NCI-H748 treated with DMSO at 0.1 percent for 48 hours (cell line): ENCODE measurements at places on chromosomes 3 and 15.
A peak's percentile ranks its signal among the peaks of the same experiment; 100 is the strongest.

GRCh38 chr15:67212684-67213367 is 41.6 kb downstream of the AAGAB start:
- no peak for DNase-seq

DNA sequence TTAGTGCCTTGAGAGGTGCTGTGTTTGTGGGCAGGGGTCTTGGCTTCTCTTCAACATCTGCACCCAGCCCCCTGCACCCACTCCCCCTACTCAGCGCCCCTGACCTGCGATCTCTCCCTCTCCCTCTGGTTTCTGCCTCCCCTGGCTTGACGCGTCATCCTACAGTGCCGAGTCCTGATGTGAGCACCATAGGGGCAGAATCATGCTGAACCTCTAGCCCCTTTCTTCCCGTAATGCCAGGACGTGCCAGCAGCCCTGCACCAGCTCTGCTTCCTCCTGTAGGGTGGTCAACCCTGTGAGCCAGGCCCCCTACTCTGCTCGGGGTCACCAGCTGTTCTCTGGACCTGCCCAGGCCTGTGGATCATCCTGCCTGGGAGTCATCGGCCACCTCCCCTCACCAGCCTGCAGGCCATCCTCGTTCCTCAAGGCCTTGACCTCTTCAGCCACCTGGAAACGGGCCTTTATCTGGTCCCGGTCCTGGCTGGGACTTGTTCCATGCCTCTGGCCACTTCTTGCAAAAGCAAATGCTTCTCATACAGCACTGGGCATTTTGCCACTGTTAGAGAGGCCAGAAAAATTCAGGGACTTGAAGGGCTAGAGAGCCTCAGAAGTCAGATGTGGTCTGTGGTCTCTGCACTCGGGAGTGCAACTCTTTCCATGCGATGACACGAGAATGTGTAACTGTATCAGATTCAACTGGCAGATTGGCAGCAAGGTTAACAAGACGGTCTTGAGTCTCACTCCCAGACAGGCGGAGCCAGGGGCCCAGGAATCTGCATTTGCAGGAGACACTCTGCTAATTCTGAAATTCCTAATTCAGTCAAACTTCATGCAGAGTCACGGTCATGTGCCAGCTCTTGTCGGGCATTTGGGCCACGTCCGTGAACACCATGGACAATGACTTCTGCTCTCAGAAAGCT is 16.7 kb upstream of the KLF15 start:
- DNase-seq = no peak

DNA sequence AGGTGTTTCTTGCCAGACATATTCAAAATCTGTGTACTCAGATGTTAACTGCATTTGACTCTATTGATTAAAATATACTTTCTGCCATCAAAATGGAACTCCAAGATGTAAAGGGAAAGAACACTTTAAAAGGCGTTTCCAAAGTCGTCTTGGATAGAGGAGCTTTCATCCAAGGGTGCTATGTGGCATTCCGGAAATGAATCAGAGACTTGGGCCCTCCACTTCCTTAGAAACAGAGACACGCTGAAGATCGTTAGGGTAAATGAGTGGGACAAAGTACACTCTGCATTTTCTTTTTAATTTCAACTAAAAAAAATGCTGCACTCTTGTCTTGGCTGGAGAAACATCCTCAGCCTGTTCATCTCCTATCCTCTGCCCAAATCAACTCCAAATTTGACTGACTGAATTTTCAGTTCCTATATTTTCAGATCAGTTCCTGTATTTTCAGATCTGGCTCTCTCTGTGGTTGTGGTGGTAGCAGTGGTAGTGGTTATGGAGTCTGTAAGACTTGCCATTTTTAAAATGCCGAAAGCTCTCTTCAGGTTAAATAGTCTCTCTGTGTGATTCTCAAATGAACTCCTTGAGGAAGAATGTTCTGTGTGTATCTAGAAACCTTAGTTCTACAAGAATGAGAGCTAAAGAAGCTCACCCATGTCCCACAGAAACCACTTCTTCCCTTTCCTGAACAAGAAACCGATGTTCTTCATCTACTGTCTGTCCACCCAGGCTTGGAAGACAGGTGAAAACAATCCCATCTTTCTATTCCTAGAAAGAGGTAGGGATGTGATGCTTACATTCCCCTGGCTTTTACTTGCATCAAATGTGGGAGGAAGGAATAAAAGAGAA is 156.8 kb upstream of the ICE2 start:
- no peak for DNase-seq

DNA sequence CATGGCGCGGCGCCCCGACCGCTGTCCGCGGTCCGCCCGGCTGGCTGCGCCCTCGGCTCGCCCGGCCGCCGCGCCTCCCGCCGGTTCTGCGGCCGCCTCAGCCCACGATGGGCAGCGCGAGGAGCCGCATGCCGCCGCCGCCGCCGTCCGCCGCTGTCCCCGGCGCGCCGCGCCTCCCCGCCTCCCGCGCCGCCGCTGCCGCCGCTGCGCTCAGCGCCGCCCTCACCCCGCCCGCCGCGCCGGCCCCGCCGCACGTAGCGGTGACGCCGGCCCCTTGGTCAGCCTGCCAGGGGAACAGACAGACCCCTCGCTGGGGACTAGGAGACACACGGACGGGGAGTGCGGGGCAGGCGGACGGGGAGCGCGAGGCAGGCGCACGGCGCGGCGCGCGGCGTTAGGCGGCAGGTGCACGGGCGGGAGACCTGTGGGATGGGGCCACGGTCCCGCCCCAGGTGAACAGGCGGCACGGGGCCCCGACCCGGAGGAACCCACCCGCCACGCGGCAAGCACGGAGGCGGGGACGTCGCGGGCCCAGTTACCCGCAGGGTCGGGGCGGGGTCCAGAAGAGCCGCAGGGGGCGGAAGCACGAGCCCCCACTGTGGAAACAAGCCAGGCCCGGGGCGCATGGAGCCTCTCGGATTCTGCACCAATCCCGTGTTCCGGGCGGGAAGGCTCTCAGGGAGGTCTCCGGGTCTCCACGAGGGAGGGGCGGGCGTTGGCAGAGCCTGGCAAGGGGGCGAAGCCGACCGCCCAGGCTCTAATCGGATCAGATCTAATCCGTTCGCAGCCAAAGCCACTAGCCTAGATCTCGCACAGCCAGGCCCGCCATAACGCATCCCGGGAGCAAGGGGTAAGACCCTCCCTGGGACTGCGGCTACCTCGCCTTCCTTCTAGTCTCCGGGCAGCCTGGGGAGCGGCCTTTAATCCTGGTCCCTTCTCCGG is at the start of gene CSPG5:
TSS of gene CSPG5 (minus strand) at position 175 of the 942 bp plus-strand sequence. CDS start at position 3, 172 bp downstream.
- DNase-seq = peak; percentile 3

DNA sequence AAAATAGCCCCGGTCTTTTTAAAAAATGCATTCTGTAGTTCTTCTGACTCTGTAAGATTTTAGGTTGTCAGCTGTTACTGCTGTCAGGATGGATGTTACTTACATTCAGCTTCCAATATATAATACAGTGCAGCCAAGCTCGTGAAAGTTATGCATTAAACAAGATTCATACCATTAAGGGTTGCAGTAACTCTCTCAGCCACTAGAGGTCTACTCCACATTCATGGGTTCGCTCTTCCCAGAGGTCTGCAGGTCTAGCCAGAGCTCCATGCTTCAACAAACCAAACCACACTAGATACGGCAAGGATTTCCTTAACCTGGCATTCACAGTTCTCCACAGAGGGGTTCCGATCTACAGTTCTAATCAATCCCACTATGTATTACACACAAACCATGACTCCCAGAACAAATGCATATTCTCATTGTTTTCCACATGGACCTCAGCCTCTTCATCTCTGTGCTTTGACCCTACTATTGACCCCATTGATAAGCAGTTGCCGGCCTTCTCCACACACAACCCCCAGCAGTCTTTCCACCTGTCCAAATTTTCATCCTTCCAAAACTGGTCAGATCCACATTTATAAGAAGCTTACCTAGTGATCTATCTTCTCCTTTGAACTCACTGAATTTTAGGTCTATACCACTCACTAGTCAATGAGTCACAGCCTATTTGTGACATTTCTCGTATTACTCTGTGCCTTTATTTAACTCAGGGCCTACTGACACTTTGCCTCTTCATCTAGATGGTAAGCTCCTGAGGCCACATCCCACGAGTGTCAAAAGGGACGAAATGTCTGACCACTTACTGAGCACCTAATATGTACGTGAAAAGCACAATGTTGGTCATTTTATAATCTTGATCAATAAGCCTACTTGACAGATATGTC is 33.7 kb downstream of the RORA start:
- no peak for DNase-seq

GRCh38 chr3:31161889-31162288 is 267.4 kb upstream of the GADL1 start:
- no peak for DNase-seq

DNA sequence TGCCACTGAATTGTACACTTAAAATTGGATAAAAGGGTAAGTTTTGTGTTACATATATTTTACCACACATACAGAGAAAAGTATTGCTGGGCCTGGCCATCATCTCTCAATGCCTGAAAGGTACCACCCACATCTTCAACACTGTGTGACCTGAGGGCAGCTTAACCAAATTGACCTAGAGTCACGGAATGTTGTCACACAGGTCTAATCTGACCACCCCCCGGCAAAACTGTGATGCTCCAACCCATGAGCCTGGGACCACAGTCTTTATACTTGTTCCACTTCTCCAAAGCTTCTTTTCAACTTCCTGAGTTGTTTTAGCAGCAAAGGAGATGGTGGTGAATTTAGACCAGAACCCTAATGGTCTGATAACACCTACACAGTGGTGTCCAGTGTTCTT is 210.3 kb upstream of the TPM1 start:
- DNase-seq = no peak

- DNase-seq = no peak
Measured at GRCh38 chr3:142705198-142705597, 18.6 kb upstream of the TRPC1 start.

- no peak for DNase-seq
Measured at GRCh38 chr3:159252772-159253384, 451.0 kb downstream of the MFSD1 start.

GRCh38 chr15:82062479-82063454 is 16.9 kb upstream of the MEX3B start:
- DNase-seq = peak; percentile 12

DNA sequence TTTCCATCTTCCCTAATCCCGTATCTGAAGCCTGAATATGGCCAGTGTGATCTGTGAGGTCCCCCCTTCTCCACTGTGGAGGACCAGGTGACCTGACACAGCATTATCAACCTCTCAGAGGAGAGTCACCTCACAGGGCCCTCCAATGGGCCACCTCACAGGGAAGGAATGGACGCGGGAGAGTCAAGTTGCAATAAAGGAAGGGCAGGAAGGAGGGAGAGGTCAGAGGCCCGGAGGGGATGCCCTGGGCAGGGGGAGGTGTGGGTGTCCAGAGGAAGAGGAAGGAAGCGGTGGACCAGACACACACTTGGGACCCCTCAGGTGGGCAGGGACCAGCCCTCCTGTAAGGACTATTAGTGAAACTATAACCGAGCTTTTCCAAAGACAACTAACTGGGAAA is 14.6 kb upstream of the LRRC15 start:
- no peak for DNase-seq

DNA sequence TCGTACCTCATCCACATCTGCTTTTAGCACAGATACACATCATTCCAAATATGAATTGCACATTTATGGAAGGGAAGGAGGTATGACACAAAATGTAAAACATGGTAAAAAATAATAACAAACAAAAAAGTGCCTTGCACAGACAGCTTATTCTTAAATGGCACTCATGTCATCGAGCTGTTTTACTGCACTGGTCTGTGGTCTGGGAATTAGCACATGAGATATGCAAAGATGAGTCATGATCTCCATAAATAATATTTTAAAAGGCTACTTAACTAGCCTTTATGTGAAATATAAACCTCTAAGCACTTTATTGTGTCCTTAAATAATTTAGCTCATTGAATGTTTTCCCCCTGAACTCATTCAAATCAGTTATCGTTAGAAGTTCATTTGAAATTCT is 142.2 kb upstream of the ZNF385D start:
- no peak for DNase-seq

DNA sequence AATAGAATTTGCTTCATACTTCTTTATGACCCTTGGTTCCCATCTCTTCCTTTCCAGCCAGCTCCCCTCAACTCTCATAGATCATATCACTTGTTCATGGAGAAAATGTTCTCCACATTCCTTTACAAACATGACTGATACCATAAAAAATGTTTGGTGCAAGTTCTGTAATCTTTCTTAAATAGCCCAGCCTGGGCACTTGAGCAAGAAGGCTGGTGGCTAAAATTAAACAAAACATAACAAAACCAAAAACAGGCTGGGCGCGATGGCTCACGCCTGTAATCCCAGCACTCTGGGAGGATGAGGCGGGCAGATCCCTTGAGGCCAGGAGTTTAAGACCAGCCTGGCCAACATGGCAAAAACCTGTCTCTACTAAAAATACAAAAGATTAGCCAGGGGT is 8.9 kb upstream of the POLR2M start:
- DNase-seq = no peak

DNA sequence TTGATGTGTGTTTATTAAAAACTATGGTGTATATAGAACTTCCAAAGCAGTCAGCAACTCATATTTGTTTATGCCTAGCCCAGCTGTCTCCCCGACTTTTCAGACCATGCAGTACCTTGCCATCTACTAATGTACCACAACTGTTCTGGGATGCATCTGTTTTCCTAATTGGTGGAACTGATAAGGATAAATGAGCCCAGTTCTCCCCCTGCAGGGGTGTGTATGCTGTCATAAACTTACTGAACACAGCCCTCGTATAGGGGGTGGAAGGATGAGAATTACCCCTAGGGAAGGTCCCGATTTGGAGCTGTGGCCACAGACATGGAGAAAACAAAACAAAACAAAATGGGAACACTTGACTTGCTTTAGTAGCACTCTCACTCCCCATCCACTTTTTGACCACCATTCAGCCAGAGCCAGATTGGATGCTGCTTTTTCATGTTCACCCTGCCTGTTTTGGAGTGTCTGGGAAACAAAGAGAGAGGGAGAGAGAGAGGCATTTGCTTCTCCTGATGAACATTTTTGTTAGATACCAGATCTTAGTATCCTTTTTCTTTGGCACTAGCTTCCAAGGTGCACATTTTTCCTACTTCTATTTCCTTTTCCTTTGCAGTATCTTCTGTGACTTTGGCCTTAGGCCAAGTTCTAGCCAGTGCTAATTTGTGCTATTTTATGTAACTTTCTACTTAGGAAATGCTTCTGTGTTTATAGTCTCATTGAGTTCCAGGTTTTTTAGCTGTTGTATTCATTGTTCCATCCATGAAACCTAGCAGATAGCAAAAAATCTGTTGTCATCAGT is 29.1 kb downstream of the CADM2 start:
- DNase-seq = no peak

DNA sequence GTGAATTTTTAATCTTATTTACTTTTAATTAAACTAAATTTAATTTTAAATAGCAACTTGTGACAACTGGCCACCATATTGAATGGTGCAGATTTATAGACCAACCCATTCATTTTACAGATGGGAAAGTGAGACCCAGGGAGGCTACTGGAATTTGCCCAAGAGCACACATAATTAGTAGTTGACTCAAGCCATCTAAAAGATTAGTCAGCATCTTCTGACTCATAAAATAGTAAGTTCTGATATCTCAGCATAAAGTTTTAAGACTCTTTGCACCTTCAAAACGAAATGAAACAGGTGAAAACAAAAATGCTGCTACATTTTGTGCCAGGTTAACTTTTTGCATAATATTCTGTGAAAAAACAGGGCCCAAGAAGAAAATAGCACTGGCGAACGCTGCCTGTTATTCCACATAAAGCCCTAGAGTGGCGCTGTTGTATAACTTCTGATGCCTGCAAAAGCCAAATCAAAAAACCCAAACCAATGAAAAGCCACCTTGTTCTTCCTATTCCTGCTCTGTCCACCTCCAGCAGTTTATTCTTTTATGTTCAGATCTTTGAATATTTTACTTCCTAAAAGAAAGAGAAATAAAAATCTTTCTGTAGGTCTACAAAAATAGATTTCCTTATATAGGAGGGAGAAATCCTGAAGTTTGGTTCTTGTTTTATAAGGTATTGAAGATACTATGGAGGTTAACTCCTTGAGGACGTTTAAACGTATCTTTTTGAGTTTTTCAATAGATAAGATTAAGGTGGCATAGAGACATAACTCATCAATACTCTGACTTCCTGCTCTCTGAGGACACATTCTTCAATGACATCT is 62.8 kb downstream of the OTOL1 start:
- peak; percentile 59 for DNase-seq
